A172 (cell line): ENCODE measurements at places on chromosomes 6 and 20. TPM values are rescaled to one million over a fixed set of nuclear protein-coding genes. Genes with fewer than 3 reads are reported as not detected.

GRCh38 chr6:48475275-48475674 lies 364.3 kb upstream of the PTCHD4 start:
- no peak for DNase-seq

DNA sequence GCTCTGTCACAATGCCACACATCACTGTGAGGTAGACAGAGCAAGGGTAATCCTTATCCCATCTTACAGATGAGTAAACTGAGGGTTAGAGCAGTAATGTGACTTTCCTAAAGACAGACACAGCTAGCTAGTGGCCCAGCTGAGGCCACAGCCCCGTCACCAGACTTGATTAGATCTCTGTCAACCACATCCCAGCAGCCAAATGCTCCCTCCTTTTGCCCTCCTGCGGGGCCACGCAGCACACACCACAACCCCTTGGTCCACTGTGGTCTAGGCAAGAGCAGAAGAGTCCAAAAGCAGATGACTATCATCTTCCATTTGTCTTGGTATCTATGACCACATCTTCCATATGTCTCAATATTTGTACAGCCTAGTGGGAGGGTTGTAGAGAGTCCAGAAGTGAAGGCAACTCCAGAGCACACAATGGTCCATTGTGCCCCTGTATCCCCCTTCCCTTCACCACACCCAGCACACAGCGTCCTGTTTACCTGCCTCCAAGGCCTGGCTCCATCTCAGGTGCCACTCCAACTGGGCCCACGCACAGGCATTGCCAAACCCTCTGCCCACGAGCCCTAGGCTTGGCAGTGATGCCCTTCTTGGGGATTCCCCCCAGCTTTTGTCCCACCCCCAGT lies 47.1 kb upstream of the FOXP4 start:
- DNase-seq, result no peak

GRCh38 chr6:68194846-68195478 lies 440.1 kb upstream of the ADGRB3 start:
- no peak for DNase-seq

DNA sequence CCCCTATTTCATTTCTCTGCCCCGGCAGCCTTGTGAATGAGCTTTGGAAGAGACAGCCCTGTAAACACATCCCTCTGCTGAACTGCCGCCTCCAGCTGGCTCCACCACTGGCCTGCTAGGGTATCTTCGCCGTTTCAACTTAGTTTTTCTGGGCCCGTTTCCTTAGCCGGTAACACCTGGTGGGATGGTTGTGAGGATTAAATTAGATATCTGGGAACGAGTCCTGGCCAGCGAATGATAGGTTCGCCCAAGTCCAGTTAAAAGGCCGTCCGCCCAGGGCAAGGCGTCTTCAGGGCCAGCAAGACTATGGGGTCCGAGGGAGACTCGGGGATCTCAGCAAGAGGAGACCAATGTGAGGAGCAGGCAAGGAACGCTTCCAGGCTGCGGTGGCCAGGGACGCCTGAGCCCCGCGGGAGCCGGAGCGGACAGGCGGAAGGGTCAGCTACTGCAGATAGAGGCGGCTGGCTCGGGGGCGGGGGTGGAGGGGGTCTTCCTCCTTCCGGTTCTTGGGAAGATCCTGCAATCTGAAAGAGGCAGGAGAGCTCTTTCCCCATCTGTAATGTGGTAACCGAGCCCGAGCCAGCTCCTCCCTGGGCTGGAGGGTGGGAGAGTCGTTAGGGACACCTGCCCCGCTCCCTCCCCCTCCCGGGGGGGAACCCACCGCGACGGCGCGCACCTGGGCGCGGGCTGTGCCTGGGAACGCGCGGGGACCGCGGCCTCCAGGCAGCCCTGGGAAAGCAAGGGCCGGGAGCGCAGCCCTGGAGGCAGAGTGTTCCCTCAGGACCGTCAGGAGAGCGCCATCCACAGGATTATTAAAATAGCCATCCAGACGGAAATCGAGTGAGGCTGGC lies 4.5 kb upstream of the PTCRA start:
- DNase-seq, result no peak

- DNase-seq, result peak; percentile 74
These were observed 45.8 kb downstream of the GINS1 start for GRCh38 chr20:25453035-25453810.

GRCh38 chr20:47396762-47397476 lies 40.4 kb upstream of the ZMYND8 start:
- DNase-seq, result peak; percentile 44

DNA sequence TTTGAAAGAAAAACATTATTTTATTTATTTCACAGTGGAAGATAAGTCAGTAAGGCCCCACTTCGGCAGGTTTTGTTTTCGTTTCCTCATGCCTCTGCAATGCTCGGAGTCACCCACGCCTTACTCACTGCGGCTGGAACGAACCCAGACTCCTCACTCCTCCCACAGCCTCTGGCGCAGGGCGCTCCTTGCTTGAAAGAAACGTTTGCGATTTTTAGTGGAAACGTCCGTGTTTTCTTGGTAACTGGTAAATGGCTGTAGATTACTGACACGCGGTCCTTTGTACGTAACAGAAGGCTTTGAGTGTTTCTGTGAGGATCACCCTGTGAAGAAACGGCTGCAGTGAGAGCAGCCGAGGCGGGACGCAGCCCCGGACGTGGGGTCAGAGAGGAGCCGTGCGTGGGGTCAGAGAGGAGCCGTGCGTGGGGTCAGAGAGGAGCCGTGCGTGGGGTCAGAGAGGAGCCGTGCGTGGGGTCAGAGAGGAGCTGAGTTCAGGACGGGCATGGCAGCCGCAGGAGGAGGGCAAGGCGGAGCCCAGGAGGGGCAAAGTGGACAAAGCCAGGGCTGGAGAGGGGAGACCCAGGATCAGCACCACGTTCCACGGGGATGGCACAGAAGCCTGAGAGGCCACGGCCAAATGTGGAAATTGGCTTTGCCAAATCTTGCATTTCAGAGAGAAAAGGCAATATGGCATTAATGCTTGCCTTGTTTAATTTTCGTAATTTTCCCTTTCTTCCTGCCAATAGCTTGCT lies 198.6 kb upstream of the THBS2 start:
- DNase-seq, result peak; percentile 82

GRCh38 chr20:4040283-4041179 lies 25.2 kb upstream of the RNF24 start:
- DNase-seq, result peak; percentile 31

GRCh38 chr6:154506582-154506981 lies 3.9 kb downstream of the CNKSR3 start:
- no peak for DNase-seq

GRCh38 chr6:1644516-1645060 lies 34.9 kb downstream of the FOXC1 start:
- peak; percentile 42 for DNase-seq

DNA sequence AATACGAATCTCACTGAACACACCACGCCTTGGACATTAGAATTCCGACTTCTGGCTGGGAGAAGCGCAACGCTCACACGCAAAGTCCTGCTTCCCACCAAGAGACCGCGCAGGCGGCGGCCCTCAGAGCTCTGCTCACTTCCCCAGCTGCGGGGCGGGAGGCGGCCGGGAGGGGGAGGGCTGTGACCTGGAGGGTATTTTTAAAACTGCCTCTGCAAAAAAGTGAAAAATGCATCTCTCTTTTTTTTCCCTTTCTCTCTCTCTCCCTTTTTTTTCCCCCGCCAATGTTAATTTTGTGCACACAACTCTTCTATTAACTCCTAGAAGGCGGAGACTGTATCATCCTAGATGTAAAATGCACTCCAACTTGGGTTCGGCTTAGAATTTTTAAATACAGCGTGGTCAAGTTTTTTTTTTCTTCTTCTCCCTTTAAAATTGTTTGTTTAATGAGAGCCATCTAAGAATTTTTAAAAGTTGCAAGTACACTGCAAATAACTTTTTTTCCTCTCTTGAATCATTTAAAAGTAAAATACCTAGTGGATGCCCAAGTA lies 66.4 kb downstream of the STX11 start:
- no peak for DNase-seq

DNA sequence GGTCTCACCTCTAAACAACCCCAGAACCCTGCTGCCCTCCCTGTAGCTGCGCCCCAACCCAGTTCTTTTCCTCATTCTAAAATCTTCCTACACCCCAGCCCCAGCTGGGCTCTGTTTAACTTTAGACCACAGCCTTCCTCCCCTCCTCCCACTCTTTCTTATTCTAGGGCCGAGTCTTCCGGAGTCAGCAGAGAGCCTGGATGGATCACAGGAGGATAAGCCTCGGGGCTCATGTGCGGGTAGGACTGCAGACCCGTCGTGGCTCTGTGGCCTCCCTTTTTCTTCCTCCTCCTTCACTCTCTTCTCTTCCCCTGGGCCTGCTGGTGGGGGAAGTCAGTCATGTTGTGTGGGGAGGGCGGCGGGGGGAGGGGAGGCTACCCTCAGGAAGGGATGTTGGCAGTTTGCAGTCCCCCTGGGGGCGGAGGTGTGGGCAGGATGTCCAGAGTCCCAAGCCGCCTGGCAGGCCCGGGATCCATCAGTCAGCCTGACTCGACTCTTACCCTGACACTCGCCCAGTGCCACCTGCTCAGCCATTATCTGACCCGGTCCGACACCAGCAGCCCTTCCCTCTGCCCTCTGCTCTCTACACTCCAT lies 8.1 kb downstream of the CAPN11 start:
- no peak for DNase-seq

- no peak for DNase-seq
These were observed 279.7 kb downstream of the RNGTT start for GRCh38 chr6:88683734-88684133.

The LY6G6D gene
- not detected in 2 replicates for total RNA-seq

The NKAIN4 gene
- total RNA-seq, result not detected in 2 replicates

The DUSP15 gene
- 2.4 and 2.5 TPM in 2 replicates for total RNA-seq

The SLC52A3 gene
- total RNA-seq, result 0.03 and 0.22 TPM in 2 replicates

The HMGCLL1 gene
- total RNA-seq, result not detected in 2 replicates
